ENCODE measurements at places on chromosomes 3 and 15.

DNA sequence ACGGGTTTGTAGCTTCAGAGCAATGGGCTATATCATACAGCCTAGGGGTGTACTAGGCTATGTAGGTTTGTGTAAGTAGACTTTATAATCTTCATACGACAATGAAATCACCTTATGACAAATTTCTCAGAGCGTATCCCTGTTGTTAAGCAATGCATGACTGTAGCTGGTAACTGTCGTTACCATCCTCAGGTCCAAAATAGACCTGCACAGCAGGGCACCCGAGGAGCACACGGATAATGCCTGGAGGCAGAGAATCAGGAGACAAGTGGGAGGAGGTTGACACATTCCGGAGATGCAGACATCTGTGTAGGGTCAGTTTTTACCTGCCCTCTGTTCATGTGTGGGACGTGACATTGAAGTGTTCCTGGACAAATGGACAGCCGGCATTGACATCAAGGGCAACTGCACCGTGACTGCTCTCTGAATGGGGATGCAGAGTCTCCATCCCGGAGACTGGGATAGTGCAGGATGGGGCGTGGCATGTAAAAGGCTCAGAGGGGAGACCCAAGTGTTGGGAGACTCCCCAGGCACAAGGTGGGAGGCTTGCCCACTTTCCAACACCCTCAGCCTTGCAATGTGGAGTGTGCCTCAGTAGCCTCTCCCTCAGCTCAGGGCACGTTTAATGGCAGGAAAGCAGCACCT, 45.9 kb upstream of the PGPEP1L start:
- DNase-seq = no peak

DNA sequence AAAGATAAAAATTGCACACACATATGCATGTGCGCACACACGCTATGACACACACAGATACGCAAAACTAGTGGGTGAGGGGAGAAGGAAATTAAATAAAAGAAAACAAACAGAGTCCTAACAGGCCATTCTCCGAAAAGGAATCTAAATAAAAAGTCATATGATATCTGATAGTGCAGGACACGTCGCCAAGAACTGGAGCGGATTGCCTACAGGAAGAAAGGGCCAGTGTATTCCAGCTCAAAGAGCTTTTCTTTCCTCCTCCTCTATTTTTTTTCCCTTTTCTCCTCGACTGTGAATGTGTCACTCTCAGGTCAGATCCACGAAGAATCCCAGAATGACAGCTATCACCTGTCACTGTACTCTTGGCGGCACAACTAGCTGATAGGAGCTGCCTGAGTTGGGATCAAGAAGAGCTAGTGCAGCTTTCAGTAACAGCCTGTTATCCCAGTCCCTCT, 157.8 kb downstream of the TIGIT start:
- no peak for DNase-seq

DNA sequence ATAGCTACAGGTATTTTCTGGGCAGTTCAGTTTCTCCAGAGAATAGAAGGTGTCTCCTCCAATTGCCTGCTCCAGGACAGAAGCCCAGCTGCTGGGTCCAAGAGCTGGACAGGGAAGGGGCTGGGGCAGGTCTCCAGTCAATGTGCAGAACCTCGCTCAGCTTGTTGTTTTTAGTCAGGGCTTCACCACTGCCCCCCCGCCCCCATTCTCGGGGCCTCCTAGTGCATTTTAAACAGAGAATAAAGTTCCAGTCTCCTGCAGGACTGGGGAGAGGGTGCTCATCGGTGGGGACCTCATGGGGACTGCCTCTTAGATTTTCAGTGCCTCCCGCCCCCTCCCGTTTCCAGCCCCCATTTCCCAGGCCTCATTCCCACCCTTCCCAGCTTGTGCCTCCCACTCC, 216.6 kb downstream of the XXYLT1 start:
- no peak for DNase-seq

- DNase-seq = no peak
Observed at GRCh38 chr15:46901001-46901400, 816.3 kb upstream of the SEMA6D start.

- no peak for DNase-seq
Observed at GRCh38 chr15:74825866-74826265, 561 bp upstream of the CPLX3 start.

- DNase-seq = no peak
Observed at GRCh38 chr3:94615275-94616065, 552.6 kb downstream of the NSUN3 start.

- DNase-seq = no peak
Observed at GRCh38 chr3:123636431-123636841, 51.6 kb upstream of the HACD2 start.

GRCh38 chr3:54591157-54591556, 336.7 kb downstream of the LRTM1 start:
- DNase-seq = no peak

DNA sequence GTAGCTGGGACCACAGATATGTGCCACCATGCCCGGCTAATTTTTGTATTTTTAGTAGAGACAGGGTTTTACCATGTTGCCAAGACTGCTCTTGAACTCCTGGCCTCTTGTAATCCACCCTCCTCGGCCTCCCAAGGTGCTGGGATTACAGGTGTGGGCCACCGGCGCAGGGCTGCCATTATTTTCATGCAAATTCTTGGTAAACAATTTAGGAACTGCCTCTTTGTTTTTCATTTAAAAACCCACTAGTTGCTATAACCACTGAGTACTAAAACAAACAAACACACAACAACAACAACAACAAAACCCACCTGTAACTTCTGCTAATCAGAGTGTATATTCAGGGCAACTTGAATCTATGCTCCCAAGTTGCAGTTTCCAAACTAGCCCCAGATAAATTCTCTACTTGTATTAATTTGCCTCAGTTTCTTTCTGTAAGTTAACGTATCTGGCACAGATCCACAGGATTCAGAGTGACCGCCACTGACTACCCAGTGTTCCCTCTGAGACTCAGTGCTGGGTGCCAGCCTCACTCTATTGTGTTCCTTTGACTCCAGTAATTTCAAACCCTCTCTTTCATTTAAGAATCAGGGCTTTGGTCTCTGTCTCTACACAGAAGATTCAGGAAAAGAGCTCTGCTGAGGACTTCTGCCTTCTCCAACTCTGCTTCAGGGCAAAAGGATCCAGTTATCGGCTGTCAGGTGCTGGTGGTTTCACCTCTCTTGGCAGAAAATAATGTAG, 18.6 kb upstream of the ZNF710 start:
- no peak for DNase-seq

- DNase-seq = no peak
Observed at GRCh38 chr3:118400086-118400485, 634.6 kb downstream of the IGSF11 start.

GRCh38 chr3:140469491-140469890, 208.4 kb upstream of the TRIM42 start:
- no peak for DNase-seq

- DNase-seq = no peak
Observed at GRCh38 chr3:16743276-16743675, 138.1 kb upstream of the DAZL start.

- no peak for DNase-seq
Observed at GRCh38 chr15:80573606-80574005, 121.5 kb upstream of the ABHD17C start.
